ENCODE measurements at places on chromosomes 2 and 18.
A peak's percentile ranks its signal among the peaks of the same experiment; 100 is the strongest.

DNA sequence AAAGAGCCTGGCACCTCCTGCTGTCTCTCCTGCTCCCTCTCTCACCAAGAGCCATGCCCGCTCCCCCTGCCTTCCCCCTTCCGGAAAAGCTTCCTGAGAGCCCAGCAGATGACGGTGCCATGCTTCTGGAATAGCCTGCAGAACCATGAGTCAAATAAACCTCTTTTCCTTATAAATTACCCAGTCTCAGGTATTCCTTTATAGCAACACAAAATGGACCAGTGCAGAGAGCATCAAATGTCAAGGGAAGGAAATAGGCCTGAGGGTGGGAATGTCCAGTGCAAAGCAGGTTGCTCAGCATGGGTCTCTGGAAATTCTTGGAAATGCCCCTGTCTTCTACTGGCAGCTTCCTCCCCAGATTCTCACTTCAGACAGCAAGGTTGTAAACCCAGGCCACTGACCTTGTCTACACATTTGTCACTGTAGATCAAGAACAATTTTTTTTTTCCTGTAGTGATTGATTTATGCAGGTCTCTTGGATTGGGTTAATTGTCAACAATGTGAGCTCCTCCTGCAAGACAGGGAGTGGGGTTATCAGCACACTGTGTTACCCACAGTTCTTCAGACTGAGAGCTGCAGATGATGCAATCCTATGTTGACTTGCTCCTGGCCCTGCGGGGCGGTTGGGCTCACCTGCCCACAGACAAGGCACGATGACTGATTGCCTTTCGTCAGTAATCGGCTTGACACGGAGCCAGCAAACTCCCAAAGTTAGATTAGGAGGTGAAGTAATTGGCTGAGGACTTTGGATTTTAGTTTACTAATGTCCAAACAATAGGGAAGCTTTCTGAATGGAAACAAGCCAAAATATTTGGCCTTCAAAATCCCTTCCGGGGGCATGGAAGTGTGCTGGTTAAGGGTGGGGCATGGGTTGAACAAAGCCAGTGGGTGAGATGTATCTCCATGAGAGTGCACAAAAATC lies 5.4 kb upstream of the BOD1L2 start:
- H3K4me1 ChIP-seq: no peaks in the 10 kb centered on the region
- no peak overlapping the region for H3K27ac ChIP-seq
- no peak for DNase-seq
- peaks cover 8% of the 10 kb centered on the region for H3K27me3 ChIP-seq
- H3K36me3 ChIP-seq: no peaks in the 10 kb centered on the region

GRCh38 chr2:112646791-112647689 lies 1.3 kb downstream of the SLC20A1 start:
- H3K27ac ChIP-seq: peak overlapping the region; percentile 65
- peak overlapping the region; percentile 95 for H3K4me3 ChIP-seq
- H3K4me1 ChIP-seq: peaks cover 64% of the 10 kb centered on the region
- peak; percentile 43 for DNase-seq
- H3K36me3 ChIP-seq: peaks cover 49% of the 10 kb centered on the region

GRCh38 chr2:190904640-190905261 lies 24.1 kb downstream of the GLS start:
- no peak overlapping the region for H3K4me3 ChIP-seq
- no peaks in the 10 kb centered on the region for H3K27me3 ChIP-seq
- H3K36me3 ChIP-seq: peaks cover 49% of the 10 kb centered on the region
- DNase-seq: no peak
- no peak overlapping the region for H3K27ac ChIP-seq

DNA sequence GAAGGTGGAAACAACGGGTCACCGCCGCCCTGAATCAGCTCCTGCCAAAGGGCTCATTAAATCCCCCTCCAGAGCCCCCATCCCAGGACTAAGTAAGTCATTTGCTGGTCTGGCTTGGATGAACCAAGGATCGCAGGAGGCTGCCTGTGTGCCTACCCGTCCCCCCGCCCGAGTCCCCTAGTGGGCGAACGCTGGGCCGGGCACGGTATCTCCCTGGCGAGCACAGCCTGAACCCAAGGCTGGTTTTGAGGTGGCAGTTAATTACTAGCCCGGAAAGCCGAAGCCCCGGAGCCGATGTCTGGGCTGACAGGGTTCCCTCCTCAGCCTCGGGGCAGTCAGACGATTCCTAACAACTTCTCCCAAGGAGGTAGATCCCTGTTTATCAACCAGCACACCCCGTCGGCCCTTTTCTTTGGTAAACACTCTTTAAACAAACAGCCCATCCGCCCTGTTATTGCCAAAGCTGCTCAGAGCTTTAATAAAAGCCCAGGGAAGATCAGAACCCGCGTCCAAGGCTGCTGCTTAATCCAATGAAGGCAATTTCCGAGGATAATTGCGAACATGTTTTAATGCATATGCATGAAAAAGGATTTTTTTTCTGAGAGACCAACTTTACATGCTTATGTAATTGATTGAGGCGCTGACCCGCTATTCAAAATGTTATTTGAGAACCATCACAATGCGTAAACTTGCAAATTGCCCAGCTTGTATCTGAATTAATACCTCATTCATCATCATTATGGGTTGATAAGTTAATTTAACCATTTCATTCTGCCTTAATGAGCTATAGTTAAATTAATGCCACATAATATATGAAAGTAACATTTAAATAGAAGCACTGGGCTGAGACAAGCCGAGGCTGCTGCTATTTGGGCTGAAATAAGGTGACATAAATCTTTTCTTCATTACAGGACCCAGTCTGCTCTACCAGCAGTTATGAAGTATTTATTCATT lies 10.5 kb downstream of the EVX2 start:
- H3K4me3 ChIP-seq: no peak overlapping the region
- H3K36me3 ChIP-seq: no peaks in the 10 kb centered on the region
- H3K27me3 ChIP-seq: peaks cover 75% of the 10 kb centered on the region
- H3K27ac ChIP-seq: no peak overlapping the region

GRCh38 chr18:35095983-35096676 lies 54.9 kb downstream of the MAPRE2 start:
- DNase-seq: no peak
- H3K27me3 ChIP-seq: no peaks in the 10 kb centered on the region
- H3K4me1 ChIP-seq: peaks cover 31% of the 10 kb centered on the region
- H3K36me3 ChIP-seq: peaks cover 21% of the 10 kb centered on the region

- peaks cover 5% of the 10 kb centered on the region for H3K4me1 ChIP-seq
- H3K27me3 ChIP-seq: peaks cover 39% of the 10 kb centered on the region
- H3K27ac ChIP-seq: no peak within 1 kb of the TSS
- DNase-seq: peak; percentile 82
Measured at GRCh38 chr18:80247393-80247841, at the start of gene PARD6G. Gene PARD6G, minus strand, starts transcription at chr18:80247514. Its CDS starts 166 bp downstream, at chr18:80247348.

DNA sequence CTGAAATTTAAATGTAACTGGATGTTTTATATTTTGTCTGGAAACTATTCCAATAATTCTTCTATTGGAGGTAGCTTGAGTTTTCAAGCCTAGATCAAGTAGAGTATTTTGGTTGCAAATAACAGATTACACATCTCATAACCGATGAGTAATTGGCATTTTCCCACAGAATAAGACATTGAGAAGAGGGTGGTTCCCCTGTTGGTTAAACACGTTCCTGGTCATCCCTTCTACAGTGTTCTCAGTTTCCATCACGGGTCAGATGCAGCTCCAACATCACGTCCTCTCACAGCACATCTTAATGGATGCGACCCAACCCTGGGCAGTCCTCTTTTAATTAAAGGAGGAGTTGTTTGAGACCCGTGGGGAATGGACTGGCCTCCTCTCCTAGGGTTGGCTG lies 149.0 kb upstream of the ZNF516 start:
- H3K27me3 ChIP-seq: peaks cover 6% of the 10 kb centered on the region
- DNase-seq: peak; percentile 18
- H3K4me3 ChIP-seq: no peak overlapping the region
- H3K36me3 ChIP-seq: no peaks in the 10 kb centered on the region

- no peaks in the 10 kb centered on the region for H3K36me3 ChIP-seq
- H3K4me3 ChIP-seq: no peak overlapping the region
- no peak for DNase-seq
- no peaks in the 10 kb centered on the region for H3K27me3 ChIP-seq
Measured at GRCh38 chr2:163259489-163259888, 420.9 kb upstream of the KCNH7 start.

DNA sequence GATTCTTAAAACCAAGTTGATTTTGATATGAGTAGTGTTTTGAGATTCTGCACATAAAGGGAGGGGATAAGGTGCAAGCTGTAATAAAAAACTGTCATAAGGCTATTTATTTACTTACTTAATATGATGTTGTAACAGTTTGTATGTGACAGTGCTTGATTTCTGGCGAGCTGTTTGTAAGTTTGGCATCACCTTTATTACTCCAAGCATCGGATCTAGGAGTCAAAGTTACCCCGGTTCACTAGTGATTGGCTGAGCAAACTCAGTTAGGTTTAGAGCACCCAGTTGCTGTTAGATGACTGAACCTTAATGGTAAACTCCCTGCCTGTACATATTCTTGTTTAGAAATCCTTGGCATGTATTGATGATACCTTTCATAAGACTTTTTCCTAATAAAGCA lies 16.1 kb downstream of the ZCCHC2 start:
- no peaks in the 10 kb centered on the region for H3K27me3 ChIP-seq
- no peak for DNase-seq
- peaks cover 26% of the 10 kb centered on the region for H3K4me1 ChIP-seq

- H3K27ac ChIP-seq: no peak overlapping the region
- DNase-seq: peak; percentile 74
- no peak overlapping the region for H3K4me3 ChIP-seq
- no peaks in the 10 kb centered on the region for H3K36me3 ChIP-seq
Measured at GRCh38 chr2:120675460-120676130, 60.1 kb upstream of the GLI2 start.

GRCh38 chr18:57352271-57352701 lies at the start of gene ST8SIA3:
Gene ST8SIA3, plus strand, starts transcription at chr18:57352557. Its CDS starts 290 bp downstream, at chr18:57352847.
- H3K27me3 ChIP-seq: peaks cover 48% of the 10 kb centered on the region
- no peak for DNase-seq
- H3K4me1 ChIP-seq: no peaks in the 10 kb centered on the region
- H3K27ac ChIP-seq: no peak within 1 kb of the TSS
- H3K4me3 ChIP-seq: no peak within 1 kb of the TSS

GRCh38 chr18:33653231-33653630 lies 75.2 kb downstream of the ASXL3 start:
- H3K36me3 ChIP-seq: no peaks in the 10 kb centered on the region
- H3K4me1 ChIP-seq: no peaks in the 10 kb centered on the region
- no peak overlapping the region for H3K27ac ChIP-seq
- no peak overlapping the region for H3K4me3 ChIP-seq
- no peak for DNase-seq

DNA sequence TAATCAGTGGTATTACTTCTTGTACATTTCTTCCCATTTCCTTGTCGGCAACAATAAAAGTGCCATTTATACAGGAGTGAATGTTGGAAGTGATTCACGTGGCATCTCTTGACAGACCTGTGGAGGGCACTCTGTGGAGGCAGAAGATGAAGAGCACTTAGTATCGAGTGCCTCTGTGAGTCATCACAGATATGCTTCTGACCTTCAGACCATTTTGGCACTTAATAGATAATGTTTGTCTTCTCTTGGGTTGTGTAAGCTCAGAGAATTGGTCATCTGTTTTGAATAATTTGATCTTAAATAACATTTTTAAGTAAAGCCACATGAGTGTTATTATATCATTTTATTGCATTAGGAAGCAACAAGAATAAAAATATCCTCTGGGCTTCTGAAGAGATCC lies 305.5 kb downstream of the PTPRM start:
- no peaks in the 10 kb centered on the region for H3K36me3 ChIP-seq
- H3K27me3 ChIP-seq: peaks cover 3% of the 10 kb centered on the region
- no peak overlapping the region for H3K27ac ChIP-seq
- no peaks in the 10 kb centered on the region for H3K4me1 ChIP-seq
- no peak overlapping the region for H3K4me3 ChIP-seq

- no peak overlapping the region for H3K27ac ChIP-seq
- H3K36me3 ChIP-seq: no peaks in the 10 kb centered on the region
- peaks cover 9% of the 10 kb centered on the region for H3K27me3 ChIP-seq
- no peak overlapping the region for H3K4me3 ChIP-seq
- no peaks in the 10 kb centered on the region for H3K4me1 ChIP-seq
Measured at GRCh38 chr2:133952420-133952819, 301.5 kb upstream of the MGAT5 start.

- H3K4me1 ChIP-seq: peaks cover 33% of the 10 kb centered on the region
- no peak overlapping the region for H3K27ac ChIP-seq
- H3K4me3 ChIP-seq: no peak overlapping the region
- no peaks in the 10 kb centered on the region for H3K36me3 ChIP-seq
- DNase-seq: peak; percentile 9
Measured at GRCh38 chr2:181685150-181685688, 4.9 kb upstream of the NEUROD1 start.

- H3K27ac ChIP-seq: no peak overlapping the region
- H3K4me3 ChIP-seq: no peak overlapping the region
- no peak for DNase-seq
- peaks cover 2% of the 10 kb centered on the region for H3K4me1 ChIP-seq
Measured at GRCh38 chr2:144430722-144431391, 89.1 kb downstream of the ZEB2 start.

- no peaks in the 10 kb centered on the region for H3K27me3 ChIP-seq
- DNase-seq: no peak
- H3K4me3 ChIP-seq: no peak overlapping the region
- H3K4me1 ChIP-seq: no peaks in the 10 kb centered on the region
- no peak overlapping the region for H3K27ac ChIP-seq
Measured at GRCh38 chr2:137220438-137220993, 455.2 kb downstream of the THSD7B start.

DNA sequence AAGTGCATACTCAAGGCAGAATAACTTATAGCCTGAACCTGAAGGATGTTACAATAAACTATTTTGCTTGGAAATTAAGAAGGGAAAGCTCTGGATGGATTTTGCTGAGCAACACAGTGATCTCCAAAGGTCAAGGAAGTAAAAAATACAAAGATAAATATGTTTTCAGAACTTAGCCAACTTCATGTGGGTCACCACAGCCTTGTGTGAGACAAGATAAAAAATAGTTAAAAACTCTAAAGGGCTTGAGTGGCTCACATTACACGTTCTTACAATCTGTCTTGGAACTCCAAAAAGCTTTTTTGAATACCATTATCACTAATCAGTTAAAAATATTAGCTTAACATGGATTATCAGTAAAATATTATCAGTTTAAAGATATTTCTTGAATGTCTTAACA lies 28.9 kb upstream of the MTX2 start:
- no peaks in the 10 kb centered on the region for H3K36me3 ChIP-seq
- H3K27me3 ChIP-seq: peaks cover 32% of the 10 kb centered on the region
- DNase-seq: no peak
- no peak overlapping the region for H3K27ac ChIP-seq
- H3K4me1 ChIP-seq: no peaks in the 10 kb centered on the region

GRCh38 chr2:120108049-120108448 lies 95.2 kb downstream of the EPB41L5 start:
- no peaks in the 10 kb centered on the region for H3K27me3 ChIP-seq
- H3K36me3 ChIP-seq: peaks cover 7% of the 10 kb centered on the region
- peaks cover 28% of the 10 kb centered on the region for H3K4me1 ChIP-seq

DNA sequence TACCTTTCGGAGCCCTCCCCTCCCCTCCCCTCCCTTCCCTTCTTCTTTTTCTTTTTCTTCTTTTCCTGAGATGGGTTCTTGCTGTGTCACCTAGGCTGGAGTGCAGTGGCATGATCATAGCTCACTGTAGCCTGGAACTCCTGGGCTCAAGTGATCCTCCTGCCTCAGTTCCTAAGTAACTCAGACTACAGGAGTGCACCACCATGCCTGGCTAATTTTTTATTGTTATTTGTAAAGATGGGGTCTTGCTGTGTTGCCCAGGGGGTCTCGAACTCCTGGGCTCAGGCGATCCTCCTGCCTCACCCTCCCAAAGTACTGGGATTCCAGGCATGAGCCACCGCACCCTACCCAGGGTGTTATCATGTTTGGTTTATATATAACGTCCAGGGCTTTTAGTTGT lies 66.7 kb downstream of the ASB1 start:
- peaks cover 22% of the 10 kb centered on the region for H3K4me1 ChIP-seq
- H3K27me3 ChIP-seq: no peaks in the 10 kb centered on the region
- H3K36me3 ChIP-seq: no peaks in the 10 kb centered on the region
- H3K27ac ChIP-seq: peak overlapping the region; percentile 70
- no peak for DNase-seq

- no peaks in the 10 kb centered on the region for H3K36me3 ChIP-seq
- H3K27me3 ChIP-seq: peaks cover 9% of the 10 kb centered on the region
- H3K4me3 ChIP-seq: no peak overlapping the region
- H3K4me1 ChIP-seq: no peaks in the 10 kb centered on the region
Measured at GRCh38 chr2:200212862-200213425, 93.5 kb upstream of the SPATS2L start.
